Activated CD8-positive, alpha-beta T cell treated with anti-CD3 and anti-CD28 coated beads for 36 hours (primary cell): ENCODE measurements at places on chromosomes 6 and 20. TPM values are rescaled to one million over a fixed set of nuclear protein-coding genes. Genes with fewer than 3 reads are reported as not detected.

GRCh38 chr20:60250251-60250650 lies 292.0 kb downstream of the CDH26 start:
- no peaks in the 10 kb centered on the region for H3K36me3 ChIP-seq
- H3K4me3 ChIP-seq, result no peak overlapping the region
- no peak overlapping the region for H3K27ac ChIP-seq
- no peaks in the 10 kb centered on the region for H3K4me1 ChIP-seq

GRCh38 chr6:139475241-139475640 lies 100.8 kb upstream of the CITED2 start:
- no peaks in the 10 kb centered on the region for H3K27me3 ChIP-seq
- H3K36me3 ChIP-seq, result no peaks in the 10 kb centered on the region
- no peak overlapping the region for H3K4me3 ChIP-seq
- H3K4me1 ChIP-seq, result no peaks in the 10 kb centered on the region

GRCh38 chr6:87995461-87995860 lies 52.2 kb upstream of the SPACA1 start:
- no peak overlapping the region for H3K4me3 ChIP-seq
- no peaks in the 10 kb centered on the region for H3K36me3 ChIP-seq
- no peaks in the 10 kb centered on the region for H3K4me1 ChIP-seq
- H3K27me3 ChIP-seq, result peaks cover 6% of the 10 kb centered on the region
- no peak overlapping the region for H3K27ac ChIP-seq

- DNase-seq, result no peak
- no peaks in the 10 kb centered on the region for H3K36me3 ChIP-seq
- H3K4me1 ChIP-seq, result peaks cover 27% of the 10 kb centered on the region
- no peak overlapping the region for H3K4me3 ChIP-seq
- H3K27me3 ChIP-seq, result no peaks in the 10 kb centered on the region
These were observed 53.2 kb downstream of the PDE7B start for GRCh38 chr6:135904666-135905065.

DNA sequence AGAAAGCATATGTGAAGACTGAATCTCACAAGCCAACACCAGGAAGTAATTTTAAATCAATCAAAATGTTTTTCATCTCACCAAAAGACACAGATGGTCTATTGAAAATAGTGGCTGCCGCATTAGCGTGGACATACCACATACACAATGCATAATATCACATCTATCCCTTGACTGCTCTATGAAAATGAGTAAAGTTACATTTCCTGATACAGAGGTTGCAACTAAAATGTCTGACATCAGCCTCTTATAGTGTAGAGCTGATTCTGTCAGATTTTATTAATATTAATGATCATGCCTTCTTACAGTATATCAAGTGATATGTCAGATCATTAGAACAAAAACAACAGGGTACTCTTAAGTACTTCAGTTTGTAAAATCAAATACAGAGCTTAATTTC lies 339.8 kb upstream of the EPHA7 start:
- H3K4me1 ChIP-seq, result no peaks in the 10 kb centered on the region
- no peak overlapping the region for H3K4me3 ChIP-seq
- no peak overlapping the region for H3K27ac ChIP-seq
- no peaks in the 10 kb centered on the region for H3K36me3 ChIP-seq

GRCh38 chr20:5154543-5154925 lies 27.7 kb downstream of the CDS2 start:
- peaks cover 57% of the 10 kb centered on the region for H3K4me1 ChIP-seq
- peaks cover 3% of the 10 kb centered on the region for H3K36me3 ChIP-seq
- H3K27ac ChIP-seq, result no peak overlapping the region
- H3K27me3 ChIP-seq, result no peaks in the 10 kb centered on the region
- no peak for DNase-seq

GRCh38 chr20:50517817-50518154 lies 7.6 kb downstream of the PTPN1 start:
- peak; percentile 62 for DNase-seq
- H3K27me3 ChIP-seq, result no peaks in the 10 kb centered on the region
- peaks cover 92% of the 10 kb centered on the region for H3K4me1 ChIP-seq
- peak overlapping the region; percentile 98 for H3K27ac ChIP-seq
- peak overlapping the region; percentile 78 for H3K4me3 ChIP-seq
- H3K36me3 ChIP-seq, result peaks cover 57% of the 10 kb centered on the region

- DNase-seq, result no peak
- H3K4me3 ChIP-seq, result no peak overlapping the region
- H3K4me1 ChIP-seq, result peaks cover 3% of the 10 kb centered on the region
- H3K27me3 ChIP-seq, result no peaks in the 10 kb centered on the region
These were observed 473.8 kb upstream of the HSF2 start for GRCh38 chr6:121925534-121926255.

GRCh38 chr20:41004531-41005360 lies 23.9 kb upstream of the TOP1 start:
- no peaks in the 10 kb centered on the region for H3K36me3 ChIP-seq
- H3K4me3 ChIP-seq, result no peak overlapping the region
- peak; percentile 28 for DNase-seq
- no peaks in the 10 kb centered on the region for H3K27me3 ChIP-seq
- H3K4me1 ChIP-seq, result peaks cover 29% of the 10 kb centered on the region
- peak overlapping the region; percentile 94 for H3K27ac ChIP-seq

- peaks cover 32% of the 10 kb centered on the region for H3K36me3 ChIP-seq
- DNase-seq, result no peak
- H3K4me1 ChIP-seq, result peaks cover 61% of the 10 kb centered on the region
- peak overlapping the region; percentile 75 for H3K27ac ChIP-seq
These were observed 5.2 kb downstream of the FOXO3 start for GRCh38 chr6:108565893-108566292.

GRCh38 chr20:16601047-16601446 lies 27.8 kb upstream of the KIF16B start:
- H3K27me3 ChIP-seq, result peaks cover 5% of the 10 kb centered on the region
- peaks cover 5% of the 10 kb centered on the region for H3K4me1 ChIP-seq
- no peak overlapping the region for H3K27ac ChIP-seq
- H3K4me3 ChIP-seq, result no peak overlapping the region

- peaks cover 11% of the 10 kb centered on the region for H3K27me3 ChIP-seq
- no peak for DNase-seq
- no peak overlapping the region for H3K27ac ChIP-seq
- H3K36me3 ChIP-seq, result no peaks in the 10 kb centered on the region
These were observed 54.0 kb downstream of the C6orf52 start for GRCh38 chr6:10640412-10640811.

TXLNB gene
- 0.11 TPM for total RNA-seq

SOX4 gene
- 1.6 TPM for total RNA-seq

CFB gene
- 0.45 TPM for total RNA-seq

FRK gene
- total RNA-seq, result 0.04 TPM

MAPK13 gene
- 60.4 TPM for total RNA-seq

NKX2-2 gene
- not detected for total RNA-seq

SMPDL3A gene
- total RNA-seq, result not detected

TSPO2 gene
- total RNA-seq, result not detected

CST5 gene
- total RNA-seq, result not detected

PSORS1C2 gene
- not detected for total RNA-seq

PCK1 gene
- not detected for total RNA-seq

PRDM13 gene
- not detected for total RNA-seq
